Kidney (tissue), 22 donors: ENCODE measurements at places on chromosomes 1 and 21.

GRCh38 chr1:111030590-111030989, 66.9 kb upstream of the LRIF1 start:
- peak; percentile 15 for DNase-seq

DNA sequence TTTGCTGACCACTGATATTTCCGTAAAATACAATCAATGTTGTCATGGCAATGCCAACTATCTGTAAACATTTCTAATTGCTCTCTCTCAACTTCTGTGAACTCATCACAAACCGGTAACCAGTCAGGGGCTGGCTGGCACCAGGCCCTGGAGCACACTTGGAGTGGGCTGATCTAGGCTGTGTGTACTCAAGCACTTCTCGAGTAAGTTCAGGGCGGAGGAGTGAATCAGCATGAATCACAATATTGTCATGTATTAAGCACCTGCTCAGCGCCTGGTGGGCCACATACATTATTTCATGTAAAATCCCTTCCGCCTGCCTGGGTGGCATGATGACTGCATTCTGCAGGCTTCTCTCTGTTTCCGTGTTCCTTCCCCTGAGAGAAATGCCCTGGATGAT, 212.4 kb downstream of the FOXD2 start:
- DNase-seq = peak; percentile 71

DNA sequence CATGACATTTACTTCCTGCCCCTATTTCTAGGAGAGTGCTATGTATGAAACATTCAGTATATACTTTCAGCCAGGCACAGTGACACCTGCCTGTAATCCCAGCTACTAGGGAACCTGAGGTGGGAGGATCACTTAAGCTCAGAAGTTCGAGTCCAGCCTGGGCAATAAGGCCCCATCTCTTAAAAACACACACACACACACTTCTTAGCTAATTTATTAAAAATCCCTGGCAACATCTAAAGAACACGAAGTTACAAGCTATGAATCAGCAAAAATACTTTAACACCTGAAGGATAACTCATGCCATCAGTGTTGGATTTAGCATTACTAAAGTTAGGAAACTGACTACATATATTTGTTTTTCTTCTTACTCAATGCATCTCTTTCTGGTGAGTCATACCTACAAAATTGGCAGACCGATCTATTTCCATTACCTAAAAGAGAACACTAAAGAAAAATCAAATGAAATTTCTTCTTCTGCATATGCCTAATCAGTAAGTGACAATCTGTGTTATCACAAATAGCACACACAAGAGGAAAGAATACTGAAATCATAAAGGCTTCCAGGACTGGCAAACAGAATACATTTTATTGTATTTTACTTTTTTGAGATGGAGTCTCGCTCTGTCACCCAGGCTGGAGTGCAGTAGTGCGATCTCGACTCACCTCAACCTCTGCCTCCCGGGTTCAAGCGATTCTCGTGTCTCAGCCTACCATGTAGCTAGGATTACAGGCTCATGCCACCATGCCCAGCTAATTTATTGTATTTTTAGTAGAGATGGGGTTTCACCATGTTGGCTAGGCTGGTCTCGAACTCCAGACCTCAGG, 41.4 kb downstream of the RNF115 start:
- no peak for DNase-seq

GRCh38 chr21:39105341-39105765, 77.9 kb downstream of the PSMG1 start:
- DNase-seq = no peak

DNA sequence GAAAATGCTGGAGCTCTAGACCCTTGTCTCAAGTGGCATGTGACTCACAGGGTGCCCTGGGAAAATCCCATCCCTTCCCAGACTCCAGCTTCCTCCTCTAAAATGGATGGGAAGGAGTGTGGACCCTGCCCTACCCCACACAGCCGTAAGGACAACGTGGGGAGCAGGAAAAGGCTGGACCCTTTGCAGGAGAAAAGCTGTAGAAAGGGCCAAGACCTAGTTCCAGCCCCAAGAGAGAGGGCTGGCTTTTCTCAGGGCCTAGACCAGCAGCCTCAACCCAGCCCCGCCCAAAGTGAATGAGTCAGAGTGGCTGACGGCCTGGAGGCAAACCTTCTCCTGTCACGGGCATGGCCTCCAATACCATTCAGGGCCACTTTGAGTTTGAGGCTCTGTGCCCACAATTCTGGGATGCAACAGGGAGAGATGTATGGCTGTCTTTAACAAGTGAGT, 1.1 kb downstream of the LAMB3 start:
- DNase-seq = no peak

DNA sequence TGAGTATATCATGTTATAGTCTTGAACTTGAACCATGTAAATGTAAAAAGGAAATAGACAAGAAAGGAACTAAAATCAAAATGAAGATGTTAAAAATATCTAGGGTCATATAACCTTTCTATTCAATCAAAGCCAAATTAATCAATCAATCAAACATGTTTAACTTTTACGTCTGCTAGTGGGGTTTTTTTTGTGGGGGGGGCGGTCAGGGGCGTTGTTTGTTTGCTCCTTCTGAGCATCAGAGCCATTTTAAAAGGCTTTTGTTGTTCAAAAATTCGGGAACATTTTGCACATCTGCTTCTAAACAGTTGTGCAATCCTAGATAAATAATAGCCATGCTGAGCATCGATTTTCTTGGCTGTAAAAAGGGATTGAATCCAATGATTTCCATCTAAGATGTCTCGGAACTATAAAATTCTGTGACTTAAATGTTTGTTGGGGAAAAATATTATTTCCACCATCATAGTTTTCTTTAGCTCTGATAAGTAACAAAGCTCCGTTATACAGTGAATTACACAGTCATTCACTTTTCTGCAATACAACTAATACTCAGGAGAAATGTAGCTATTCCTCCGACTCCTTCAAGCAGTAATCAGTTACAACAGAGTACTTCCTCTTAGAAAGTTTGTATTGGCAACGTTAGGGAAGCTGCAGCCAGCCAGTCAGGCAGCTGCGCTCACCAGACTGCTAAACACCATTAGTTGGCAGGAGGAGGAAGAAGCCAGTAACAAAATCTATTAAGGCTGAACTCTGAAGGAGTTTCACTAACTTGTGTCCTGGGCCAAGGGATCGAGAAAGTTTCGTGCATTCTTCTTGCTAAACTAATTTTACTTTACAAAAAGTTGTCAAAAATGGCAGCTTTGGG, 2.2 kb downstream of the SPATA6 start:
- peak; percentile 79 for DNase-seq

DNA sequence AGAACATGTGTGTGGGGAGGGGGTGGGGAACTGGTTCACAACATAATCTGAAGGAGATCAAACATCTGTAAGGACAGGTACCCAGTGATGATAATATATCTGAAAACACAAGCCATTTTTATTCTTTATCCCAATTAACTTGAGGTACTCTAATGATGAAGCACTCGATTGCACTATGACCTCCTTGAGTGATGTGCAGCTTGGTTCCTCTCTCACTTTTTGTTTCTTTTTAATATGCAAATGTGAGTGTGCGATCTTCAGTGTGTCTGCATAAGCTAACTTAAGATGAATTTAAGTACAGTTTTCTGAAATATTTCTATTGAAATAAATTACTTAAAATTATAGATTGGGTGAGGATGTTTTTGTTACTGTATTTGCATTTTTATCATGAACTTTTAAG, 50.6 kb upstream of the ANGPTL1 start:
- no peak for DNase-seq

- DNase-seq = no peak
Measured at GRCh38 chr1:233605205-233605604, 8.7 kb upstream of the KCNK1 start.

DNA sequence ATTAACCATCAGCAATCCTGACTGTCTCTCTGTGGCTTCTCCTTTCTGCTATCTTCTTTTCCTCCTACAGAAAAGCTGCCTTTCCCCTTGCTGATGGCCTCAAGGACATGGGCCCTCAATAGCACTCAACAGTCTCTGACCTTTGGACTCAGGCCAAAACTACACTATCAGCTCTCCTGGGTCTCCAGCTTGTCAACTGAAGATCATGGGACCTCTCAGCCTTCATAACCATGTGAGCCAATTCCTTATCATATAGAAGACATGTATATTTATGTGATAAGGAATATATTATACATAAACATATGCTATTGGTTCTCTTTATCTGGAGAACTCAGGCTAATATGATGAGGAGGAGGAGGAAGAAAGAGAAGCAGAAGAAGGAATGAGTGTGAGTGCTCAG, 91.8 kb upstream of the GJB5 start:
- DNase-seq = no peak

- no peak for DNase-seq
Measured at GRCh38 chr1:156420205-156421061, 51.4 kb downstream of the RHBG start.

GRCh38 chr1:150567717-150568593, 11.5 kb downstream of the MCL1 start:
- DNase-seq = peak; percentile 97

DNA sequence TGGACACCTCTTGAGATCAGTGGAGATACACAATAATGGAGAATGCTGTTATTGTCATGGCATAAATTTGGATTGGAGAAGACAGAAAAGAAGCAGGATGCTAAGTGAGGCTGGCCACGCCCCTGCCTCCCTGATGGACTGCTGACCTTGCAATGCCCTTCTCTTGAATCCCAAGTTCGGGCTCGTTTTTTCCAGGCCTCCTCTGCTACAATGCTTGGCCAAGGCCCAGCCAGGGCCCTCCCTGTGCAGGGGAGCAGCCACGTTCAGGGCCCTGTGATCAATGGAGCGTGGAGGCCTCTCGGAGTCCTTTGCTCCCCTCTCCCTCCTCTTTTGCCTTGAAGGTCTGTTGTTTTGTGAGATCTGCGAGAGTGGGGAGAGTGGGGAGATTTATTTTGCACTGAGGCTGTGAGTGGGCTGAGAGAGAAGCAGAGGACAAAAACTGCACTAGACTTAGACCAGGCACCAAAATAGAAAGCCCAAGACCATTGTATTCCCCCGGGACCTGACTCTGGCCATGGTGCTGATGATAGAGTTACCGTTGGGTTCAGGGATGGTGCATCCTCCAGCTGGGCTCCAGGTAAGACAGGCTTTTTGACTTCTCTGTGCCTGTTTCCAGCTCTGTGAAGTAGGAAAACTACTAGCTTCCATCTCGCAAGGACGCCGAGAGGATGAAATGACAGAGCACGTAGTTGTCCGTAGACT, 268.6 kb downstream of the KAZN start:
- DNase-seq = peak; percentile 52

DNA sequence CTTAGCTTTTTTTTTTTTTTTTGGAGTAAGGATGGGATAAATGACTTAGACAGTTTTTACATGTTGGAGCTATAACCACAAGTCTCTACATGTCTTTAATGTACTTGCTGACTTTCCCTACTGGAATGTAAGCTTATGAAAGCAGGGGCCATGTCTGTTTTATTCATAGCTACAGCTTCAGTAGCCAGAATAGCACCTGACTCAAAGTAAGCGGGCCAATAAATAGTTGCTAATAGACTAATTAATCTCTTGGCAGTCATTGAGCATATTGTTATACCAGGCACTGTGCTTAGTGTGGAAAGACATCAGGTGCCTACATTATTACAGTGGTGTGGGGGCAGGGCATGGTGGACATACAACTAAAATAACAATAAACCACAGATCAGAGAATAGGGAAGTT, 84.4 kb upstream of the HOOK1 start:
- DNase-seq = no peak

GRCh38 chr1:244874974-244875579, 10.7 kb upstream of the HNRNPU start:
- DNase-seq = no peak

GRCh38 chr1:204678721-204679475, 6.6 kb downstream of the LRRN2 start:
- no peak for DNase-seq

GRCh38 chr1:84073266-84073665, 70.8 kb upstream of the PRKACB start:
- DNase-seq = no peak

DNA sequence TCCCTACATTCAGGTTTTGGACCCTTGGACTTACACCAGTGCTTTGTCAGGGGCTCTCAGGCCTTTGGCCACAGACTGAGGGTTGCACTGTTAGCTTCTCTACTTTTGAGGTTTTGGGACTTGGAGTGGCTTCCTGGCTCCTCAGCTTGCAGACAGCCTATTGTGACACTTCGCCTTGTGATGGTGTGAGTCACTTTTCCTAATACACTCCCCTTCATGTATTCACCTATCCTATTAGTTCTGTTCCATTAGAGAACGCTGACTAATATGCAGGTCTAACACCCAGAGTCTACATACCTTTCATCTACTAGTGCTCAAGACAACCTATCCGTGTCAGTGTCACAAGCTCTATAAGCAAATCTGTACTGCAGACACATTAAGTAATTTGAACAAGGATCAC, 605.3 kb downstream of the KCNT2 start:
- no peak for DNase-seq

GRCh38 chr1:20322081-20322824, 31.6 kb downstream of the VWA5B1 start:
- no peak for DNase-seq

DNA sequence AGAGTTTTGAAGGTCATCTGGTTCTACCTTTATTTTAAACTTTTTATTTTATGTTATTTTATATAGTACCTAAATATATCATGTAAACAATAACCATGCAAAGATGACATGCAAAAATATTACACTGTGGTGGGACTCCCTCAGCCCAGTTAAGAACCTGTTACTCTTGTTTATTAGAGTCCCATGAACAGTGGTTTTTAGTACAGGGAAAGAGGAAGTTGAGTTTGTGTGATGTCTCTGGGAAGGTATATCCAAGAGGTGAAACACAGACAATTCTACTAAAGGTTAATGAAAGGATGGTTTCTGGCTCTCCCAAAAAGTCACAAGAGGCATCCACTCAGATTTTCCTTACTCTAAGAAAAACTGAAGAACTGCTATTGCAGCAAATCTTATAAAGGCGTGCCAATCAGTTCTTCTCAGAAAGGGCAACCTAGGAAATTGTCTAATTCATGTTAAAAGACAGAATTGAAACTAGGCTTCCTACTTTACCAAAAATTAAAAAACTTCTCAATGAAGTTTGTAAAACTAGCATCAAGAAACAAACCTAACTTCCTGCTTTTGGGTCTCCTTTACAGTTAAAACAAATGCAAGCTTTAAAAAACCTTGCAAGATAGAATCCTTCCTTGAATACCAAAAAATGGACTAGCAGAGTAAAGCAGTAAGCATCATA, 19.9 kb downstream of the GFI1 start:
- no peak for DNase-seq

DNA sequence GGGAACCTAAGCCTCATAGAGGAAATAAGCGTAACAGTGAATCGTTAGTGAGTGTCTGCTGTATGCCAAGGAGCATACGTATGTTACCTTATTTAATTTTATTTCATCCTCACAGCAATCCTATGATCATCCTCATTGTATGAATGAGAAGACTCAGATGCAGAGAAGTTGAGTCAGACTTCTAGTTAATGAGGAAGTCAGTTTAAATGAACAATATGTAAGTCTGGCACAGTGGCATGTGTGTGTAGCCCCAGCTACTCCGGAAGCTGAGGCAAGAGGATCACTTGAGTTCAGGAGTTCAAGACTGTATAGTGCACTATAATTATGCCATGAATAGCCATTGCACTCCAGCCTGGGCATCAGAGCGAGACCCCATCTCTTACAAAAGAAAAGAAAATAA, 148.0 kb downstream of the ZZZ3 start:
- no peak for DNase-seq

GRCh38 chr1:87250336-87250735, 78.3 kb upstream of the LMO4 start:
- no peak for DNase-seq
